ENCODE measurements at places on chromosomes 13 and 19.
A peak's percentile ranks its signal among the peaks of the same experiment; 100 is the strongest.

GRCh38 chr19:50890422-50891252 is 17.4 kb downstream of the KLK2 start:
- no peaks in the 10 kb centered on the region for H3K36me3 ChIP-seq
- H3K27ac ChIP-seq = no peak overlapping the region
- H3K4me1 ChIP-seq = peaks cover 2% of the 10 kb centered on the region

GRCh38 chr13:59837101-59837500 is 326.6 kb downstream of the DIAPH3 start:
- no peak for DNase-seq
- H3K27me3 ChIP-seq = no peaks in the 10 kb centered on the region
- no peak overlapping the region for H3K4me3 ChIP-seq
- H3K36me3 ChIP-seq = peaks cover 1% of the 10 kb centered on the region
- H3K4me1 ChIP-seq = no peaks in the 10 kb centered on the region

- no peaks in the 10 kb centered on the region for H3K36me3 ChIP-seq
- no peaks in the 10 kb centered on the region for H3K27me3 ChIP-seq
- H3K27ac ChIP-seq = peak overlapping the region; percentile 88
These were observed 858 bp upstream of the USP12 start for GRCh38 chr13:27172495-27172842.

- H3K27ac ChIP-seq = no peak overlapping the region
- DNase-seq = no peak
- H3K27me3 ChIP-seq = no peaks in the 10 kb centered on the region
- no peaks in the 10 kb centered on the region for H3K4me1 ChIP-seq
These were observed 373.5 kb downstream of the KCTD12 start for GRCh38 chr13:76512721-76513145.

GRCh38 chr13:49071341-49071937 is 95.7 kb downstream of the FNDC3A start:
- DNase-seq = no peak
- H3K27me3 ChIP-seq = no peaks in the 10 kb centered on the region
- no peaks in the 10 kb centered on the region for H3K4me1 ChIP-seq
- H3K4me3 ChIP-seq = no peak overlapping the region

GRCh38 chr13:41458187-41458760 is 924 bp downstream of the RGCC start:
- H3K27me3 ChIP-seq = peaks cover 19% of the 10 kb centered on the region
- peak; percentile 68 for DNase-seq
- peaks cover 49% of the 10 kb centered on the region for H3K4me1 ChIP-seq
- H3K4me3 ChIP-seq = peak overlapping the region; percentile 89
- peak overlapping the region; percentile 88 for H3K27ac ChIP-seq

- H3K4me3 ChIP-seq = no peak overlapping the region
- H3K27ac ChIP-seq = no peak overlapping the region
- peaks cover 4% of the 10 kb centered on the region for H3K27me3 ChIP-seq
- no peaks in the 10 kb centered on the region for H3K36me3 ChIP-seq
- peaks cover 18% of the 10 kb centered on the region for H3K4me1 ChIP-seq
These were observed 243.6 kb downstream of the DLEU7 start for GRCh38 chr13:50599927-50600326.

GRCh38 chr13:55230570-55230908 is 1910.2 kb upstream of the PRR20A start:
- no peaks in the 10 kb centered on the region for H3K36me3 ChIP-seq
- DNase-seq = no peak
- no peak overlapping the region for H3K27ac ChIP-seq
- H3K27me3 ChIP-seq = no peaks in the 10 kb centered on the region

Data from activated naive CD8-positive, alpha-beta T cell treated with anti-CD3 and anti-CD28 coated beads, Interleukin-2, amount 10 ng/mL, durations not matched to agents 7 days and 5 days (primary cell).